GM23338 (cell line): ENCODE measurements at places on chromosomes 5 and 9. TPM values are rescaled to one million over a fixed set of nuclear protein-coding genes. Genes with fewer than 3 reads are reported as not detected.

GRCh38 chr9:87803623-87804345, 77.9 kb downstream of the CTSL start:
- no peak for DNase-seq

DNA sequence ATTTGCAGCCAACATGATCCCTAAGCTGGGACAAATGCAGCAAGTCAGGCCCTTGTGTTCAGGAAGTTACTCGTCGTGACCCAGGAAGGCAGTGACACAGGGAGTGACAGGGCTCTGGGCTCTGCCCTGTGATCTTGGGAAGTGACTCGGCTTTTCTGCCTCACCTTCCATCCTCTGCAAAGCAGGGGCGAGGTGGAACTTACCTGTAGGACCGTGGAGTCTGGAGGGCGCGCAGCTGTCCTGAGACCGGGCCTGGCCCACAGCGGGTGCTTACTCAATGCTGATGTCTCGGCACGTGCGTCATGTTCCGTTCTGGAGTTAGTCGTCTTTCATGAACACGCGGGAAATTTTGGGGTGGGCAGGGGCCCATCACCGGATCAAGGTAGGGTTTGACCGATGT, 22.8 kb upstream of the LPCAT1 start:
- no peak for DNase-seq

TERT gene
- 36.2 and 46.4 TPM in 2 replicates for total RNA-seq

- DNase-seq, result no peak
Observed at GRCh38 chr9:94700445-94700844, 26.1 kb upstream of the AOPEP start.

DNA sequence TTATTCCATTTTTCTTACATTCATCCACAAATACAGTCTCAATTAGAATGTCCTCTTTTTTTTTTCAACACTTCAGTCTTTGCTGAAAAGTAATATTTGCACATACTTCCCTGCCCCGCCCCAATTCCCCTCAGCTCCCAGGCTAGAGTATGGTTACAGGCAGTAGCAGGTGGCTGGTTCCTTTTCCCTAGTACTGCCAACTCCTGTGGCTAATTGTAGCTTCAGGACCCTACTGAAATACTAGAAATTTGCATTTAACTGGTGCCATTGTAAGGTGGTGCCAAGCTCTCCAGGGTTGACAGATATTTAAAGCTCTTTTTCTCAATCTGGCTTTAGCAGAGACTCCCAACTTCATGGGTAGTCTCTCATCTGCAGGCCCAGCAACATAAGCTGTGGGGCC, 80.3 kb downstream of the FAM81B start:
- no peak for DNase-seq
